Stimulated activated CD8-positive, alpha-beta memory T cell treated with anti-CD3 and anti-CD28 coated beads, Interleukin-4, amount 100 ng/mL, for 1 hour (primary cell): ENCODE measurements at places on chromosomes 4 and X.

GRCh38 chr4:36761607-36762006 lies 480.2 kb downstream of the DTHD1 start:
- DNase-seq: no peak

DNA sequence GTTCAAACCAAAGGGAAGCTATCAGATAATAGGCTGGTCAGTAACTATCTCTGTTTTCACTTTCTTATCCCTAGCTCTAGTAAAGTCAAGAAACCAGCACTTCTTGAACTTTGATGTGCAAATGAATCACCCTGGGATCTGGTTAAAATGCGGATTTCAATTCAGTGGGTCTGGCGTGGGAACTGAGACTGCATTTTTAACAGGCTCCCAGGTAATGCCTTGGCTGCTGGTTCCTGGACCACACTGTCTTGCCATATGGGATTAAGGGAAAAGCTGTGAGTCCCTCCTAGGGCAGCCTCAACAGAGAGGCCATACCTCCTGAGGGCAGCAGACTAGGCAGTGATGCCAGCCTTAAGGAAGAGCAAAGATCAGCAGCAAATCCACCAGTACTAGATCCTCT lies 1.7 kb downstream of the RNF175 start:
- DNase-seq: no peak

DNA sequence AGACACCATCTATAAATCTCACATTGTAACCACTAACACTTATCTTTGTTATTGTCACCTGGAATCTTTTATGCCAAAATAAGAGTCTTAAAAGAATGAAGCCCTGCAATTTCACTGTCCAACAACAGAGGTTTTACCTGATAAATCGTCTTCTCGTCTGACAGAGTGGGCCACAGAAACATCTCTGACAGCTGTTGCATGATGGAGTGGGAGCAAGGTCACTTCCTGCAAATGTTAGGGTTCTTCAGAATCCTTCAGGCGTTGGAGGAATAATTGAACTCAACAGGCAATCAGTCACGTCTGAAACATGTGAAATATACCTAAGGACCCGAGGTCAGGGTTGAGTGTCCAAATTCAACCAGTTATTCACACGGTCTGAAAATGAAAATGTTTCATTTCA lies 353.6 kb downstream of the TRIML1 start:
- no peak for DNase-seq

GRCh38 chrX:15321447-15321846 lies 6.0 kb upstream of the ASB11 start:
- no peak for DNase-seq

DNA sequence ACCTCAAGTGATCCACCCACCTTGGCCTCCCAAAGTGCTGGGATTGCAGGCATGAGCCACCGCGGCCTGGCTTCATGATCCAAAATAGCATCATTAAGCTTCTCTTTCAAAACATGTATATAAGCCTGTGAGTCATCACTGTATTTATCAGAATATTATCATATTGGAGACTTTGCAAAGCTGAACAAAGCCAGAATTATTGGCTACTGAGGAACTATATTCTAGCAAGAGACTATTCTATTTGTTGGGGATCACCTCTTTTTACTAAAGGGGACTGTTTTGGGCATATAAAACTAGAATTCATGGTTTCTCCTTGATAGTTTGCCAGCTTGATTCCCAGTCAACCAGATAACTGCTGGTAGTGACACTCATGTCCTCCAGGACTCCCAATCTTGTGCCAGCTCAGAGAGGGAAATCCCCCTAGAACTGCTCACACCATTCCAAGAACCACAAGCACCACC lies 40.1 kb downstream of the TET2 start:
- no peak for DNase-seq

GRCh38 chrX:55450259-55450658 lies 1.7 kb upstream of the MAGEH1 start:
- DNase-seq: no peak

GRCh38 chr4:68283714-68284113 lies 38.2 kb upstream of the TMPRSS11B start:
- DNase-seq: no peak

GRCh38 chr4:73098016-73098415 lies 28.5 kb upstream of the COX18 start:
- no peak for DNase-seq

GRCh38 chrX:38774249-38774648 lies 27.0 kb upstream of the MID1IP1 start:
- DNase-seq: no peak

GRCh38 chr4:36917413-36917812 lies 327.1 kb upstream of the NWD2 start:
- DNase-seq: no peak

DNA sequence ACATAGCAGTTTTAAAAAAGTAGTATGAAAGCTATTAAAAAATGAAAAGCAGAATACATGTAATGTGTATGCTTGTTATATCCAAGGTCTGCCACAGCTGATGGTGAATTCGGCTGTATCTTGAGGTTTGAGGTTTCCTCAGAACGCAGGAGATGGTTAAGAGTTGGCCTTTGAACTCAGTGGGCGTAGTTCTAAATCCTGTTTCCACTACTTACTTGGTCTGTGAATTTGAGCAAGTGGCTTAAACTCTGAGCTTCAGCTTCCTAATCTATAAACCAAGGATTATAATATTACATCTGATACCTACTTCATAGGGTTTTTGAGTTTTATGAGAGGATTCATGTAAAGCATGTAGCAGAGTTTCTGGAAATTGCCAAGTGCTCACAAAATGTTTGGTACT lies 125.2 kb downstream of the STIM2 start:
- DNase-seq: no peak

- no peak for DNase-seq
Observed at GRCh38 chr4:170672381-170672965, 582.7 kb upstream of the AADAT start.
